ENCODE measurements at places on chromosomes 13 and 19.

GRCh38 chr13:77323858-77324257, 3.0 kb downstream of the MYCBP2 start:
- DNase-seq = no peak

GRCh38 chr19:40400559-40400958, 10.6 kb upstream of the HIPK4 start:
- no peak for DNase-seq

DNA sequence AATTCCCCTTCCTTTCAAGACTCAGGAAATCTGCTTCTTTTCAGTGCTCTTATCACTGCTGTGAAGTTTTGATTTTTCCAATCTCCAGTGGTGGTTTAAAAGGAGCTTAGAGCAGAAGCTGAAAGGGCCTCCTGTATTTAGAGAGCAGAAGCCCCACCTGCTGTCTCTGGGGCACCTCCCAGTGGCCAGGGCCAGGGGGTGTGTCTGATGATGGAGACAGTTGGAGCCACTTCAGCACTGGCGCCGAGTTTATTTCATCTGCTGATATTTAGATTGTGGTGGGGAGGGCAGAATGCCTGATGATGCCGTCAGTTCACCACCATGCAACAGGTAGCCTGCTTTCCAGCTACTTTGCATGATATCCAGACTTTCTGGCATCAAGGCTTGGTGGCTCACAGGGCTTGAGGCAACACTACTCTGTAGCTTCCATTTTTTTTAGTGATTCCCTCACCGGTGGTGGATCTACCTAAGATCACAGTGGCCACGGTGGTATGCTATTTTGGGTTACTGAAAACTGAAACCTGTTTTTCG, 371.9 kb downstream of the KCNRG start:
- peak; percentile 30 for DNase-seq

DNA sequence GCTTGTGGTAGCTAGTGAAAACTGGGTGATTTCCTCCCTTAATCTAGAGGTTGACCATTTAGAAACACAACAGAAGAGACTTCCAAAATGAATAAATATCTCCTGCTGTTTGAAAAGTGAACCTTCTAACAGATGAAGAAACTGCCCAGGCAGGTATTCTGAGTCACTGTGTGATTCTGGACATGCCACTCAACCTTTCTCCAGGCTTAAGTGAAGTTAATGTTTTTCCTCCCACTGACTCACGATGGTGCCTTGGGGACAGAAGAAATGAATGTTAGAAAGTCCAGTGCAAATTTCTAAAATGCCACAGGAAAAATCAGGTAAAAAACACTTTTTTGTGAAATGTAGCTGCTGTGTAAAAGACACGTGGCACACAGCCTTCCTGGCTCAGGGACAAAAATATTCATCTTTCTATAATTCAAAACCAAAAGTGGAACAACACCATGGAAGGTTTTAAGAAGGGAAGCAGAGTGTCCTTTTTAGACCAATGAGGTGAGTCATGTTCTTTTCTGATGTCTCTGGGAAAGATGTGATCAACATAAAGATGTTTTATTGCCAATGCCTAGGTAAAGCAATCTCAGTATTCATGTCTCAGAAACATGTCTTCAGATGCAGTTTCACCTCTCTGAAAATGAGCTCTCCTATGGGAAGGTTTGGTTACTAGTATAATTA, 9.1 kb downstream of the UBE2L5 start:
- DNase-seq = no peak

DNA sequence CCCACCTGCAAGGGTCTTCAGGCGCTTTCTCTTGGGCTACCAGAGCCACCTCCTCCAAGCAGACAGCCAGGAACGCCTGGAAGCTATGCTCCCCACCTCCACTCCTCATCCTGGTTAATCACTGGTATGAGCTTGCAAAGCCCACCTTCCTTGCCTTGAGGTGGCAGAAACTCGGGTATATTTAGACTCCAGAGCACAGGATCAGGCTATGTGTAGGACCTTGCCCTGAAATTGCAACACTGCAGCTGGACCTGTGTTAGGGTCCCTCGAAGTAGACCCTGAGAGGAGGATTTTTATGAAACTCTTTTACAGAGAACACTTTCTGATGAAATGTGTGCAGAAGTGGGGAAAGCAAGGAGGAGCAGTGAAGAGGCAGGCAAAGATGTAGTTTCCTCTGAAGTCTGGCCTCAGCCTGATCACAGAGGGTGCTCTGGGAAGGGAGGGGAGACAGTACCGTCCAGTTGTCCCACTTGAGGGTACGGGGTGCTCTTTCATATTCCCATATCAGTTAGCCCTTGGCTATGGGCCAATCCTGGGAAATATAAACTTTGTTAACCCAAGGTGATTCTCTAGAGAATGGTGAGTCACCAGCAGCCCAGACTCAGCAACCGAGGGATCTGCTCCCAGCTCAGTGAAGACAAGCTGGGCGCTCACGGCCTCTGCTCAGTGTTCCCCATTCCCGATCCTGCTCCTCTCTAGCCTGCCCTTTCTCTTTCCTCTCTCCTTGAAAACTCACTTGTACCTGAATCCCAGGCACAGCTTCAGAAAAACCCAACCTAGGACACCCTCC, 157.9 kb downstream of the UQCRFS1 start:
- no peak for DNase-seq

DNA sequence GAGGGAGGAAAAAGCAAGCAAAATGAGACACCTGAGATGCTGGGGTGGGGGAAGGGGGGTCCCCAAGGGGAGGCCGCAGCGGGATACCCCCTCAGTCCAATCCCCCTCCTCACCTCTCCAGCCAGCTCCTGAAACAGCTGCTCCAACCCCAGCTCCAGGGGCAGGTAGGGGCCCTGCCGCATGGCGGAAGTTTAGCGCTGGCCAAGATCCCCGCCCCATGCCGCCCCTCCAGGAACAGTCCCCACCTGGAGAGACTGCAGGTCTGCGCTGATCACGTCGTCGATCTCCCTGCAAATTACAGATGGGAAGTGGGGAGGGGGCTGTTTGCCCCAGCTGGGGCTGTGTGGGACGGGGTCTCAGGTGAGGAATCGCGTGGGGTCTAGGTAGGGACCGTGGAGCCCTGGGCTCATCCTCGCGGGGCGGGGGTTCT, 9.0 kb downstream of the CAPN12 start:
- DNase-seq = no peak

DNA sequence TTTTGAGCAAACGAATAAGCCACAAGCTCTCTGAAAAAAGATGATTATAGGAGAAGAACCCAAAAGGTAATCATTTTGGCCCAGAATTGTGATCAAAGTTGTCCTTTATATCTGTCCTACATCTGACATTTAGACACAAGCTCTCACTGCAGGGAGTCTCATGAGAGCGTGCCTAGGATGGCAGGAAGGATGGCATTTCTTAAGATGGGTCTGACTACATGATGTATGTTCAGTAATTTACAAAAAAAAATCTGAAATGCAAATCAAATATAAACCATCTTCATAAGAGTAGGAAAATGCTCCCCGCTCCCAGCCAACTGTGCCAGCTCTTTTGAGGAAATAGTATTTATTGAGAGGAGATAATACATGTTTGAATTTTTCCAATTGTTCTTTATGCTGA, 81.0 kb upstream of the MBNL2 start:
- DNase-seq = no peak

All from cardiac fibroblast (primary cell).